ENCODE measurements at places on chromosomes 12 and 14.

GRCh38 chr14:94615823-94616570 is 3.8 kb downstream of the SERPINA3 start:
- no peak for DNase-seq

- no peak for DNase-seq
Observed at GRCh38 chr14:99865408-99865807, 72.2 kb downstream of the EML1 start.

DNA sequence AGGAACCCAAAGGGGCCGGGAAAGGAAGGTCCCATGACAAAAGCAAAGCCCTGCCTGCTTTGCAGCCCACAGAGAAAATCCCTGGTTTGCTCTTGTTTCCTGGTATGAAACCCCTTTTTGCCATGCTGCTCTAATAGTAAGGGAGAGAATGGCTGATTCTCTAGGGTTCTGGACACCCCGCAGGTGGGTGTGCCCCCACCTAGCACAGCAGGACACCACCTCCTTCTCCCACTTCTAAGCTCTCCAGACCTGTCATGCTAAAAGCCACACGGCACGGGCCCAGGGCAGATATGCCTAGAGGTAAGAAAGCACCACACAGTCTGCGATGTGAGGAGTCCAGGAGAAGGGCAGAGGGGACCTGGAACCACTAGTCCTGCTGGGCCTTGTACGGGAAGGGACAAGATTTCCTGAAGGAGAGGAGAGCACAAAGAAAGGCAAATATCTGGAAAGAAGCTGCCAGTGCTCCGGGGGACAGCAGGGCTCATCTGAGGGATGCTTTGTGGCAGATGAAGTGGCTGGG is 113.3 kb downstream of the BCL11B start:
- no peak for DNase-seq

DNA sequence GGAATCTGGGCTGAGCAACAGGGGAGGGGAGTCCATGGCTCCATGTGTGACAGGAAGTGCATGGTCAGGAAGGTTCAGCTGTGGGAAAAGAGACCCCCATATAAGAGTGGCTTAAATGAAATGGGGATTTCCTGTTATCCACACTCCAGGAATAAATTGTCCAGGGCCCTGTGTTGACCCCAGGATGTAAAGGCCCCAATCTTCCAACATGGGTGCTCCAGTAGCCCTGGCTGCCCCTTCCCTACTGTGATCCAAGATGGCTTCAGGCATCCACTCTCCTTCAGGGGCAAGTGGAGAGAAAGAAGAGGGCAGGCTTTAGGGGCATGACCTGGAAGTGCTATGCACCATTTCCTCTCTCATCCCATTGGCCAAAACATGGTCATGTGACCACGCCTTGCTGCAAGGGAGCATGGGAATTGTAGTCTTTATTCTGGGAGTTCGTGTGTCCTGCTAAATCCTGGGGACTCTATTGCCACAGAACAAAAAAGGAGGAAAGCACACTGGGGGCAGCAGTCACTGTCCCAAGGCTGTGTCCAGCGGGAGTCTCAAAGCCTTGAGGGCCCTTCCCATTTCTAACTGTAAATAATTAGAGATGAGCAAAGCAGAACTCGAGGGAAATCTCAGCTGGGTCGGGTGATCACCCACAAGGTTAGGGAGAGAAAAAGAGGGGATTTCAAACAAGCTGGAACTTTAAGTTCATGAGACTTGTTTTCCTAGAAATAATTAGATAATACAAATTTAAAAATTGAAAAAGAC is 289.2 kb downstream of the ADGRD1 start:
- no peak for DNase-seq

DNA sequence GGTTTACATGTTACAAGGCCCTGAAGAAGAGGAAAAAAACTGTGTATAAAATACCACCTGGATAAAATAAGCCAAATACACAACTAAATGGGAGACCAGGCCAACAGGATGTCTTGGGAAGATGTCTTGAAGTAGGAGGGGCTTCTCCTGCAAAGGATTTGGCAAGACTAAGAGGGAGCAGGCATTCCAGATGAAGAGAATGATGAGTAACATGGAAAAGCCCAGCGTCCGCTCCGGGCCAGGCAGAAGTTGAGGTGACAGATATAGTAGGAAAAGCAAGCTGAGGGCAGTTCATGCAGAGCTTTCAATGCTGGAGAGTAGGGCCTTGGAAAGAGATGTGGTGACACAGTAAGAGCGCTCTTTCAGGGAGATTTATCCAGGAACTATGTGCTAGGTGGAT is 16.1 kb upstream of the EIF4B start:
- no peak for DNase-seq

DNA sequence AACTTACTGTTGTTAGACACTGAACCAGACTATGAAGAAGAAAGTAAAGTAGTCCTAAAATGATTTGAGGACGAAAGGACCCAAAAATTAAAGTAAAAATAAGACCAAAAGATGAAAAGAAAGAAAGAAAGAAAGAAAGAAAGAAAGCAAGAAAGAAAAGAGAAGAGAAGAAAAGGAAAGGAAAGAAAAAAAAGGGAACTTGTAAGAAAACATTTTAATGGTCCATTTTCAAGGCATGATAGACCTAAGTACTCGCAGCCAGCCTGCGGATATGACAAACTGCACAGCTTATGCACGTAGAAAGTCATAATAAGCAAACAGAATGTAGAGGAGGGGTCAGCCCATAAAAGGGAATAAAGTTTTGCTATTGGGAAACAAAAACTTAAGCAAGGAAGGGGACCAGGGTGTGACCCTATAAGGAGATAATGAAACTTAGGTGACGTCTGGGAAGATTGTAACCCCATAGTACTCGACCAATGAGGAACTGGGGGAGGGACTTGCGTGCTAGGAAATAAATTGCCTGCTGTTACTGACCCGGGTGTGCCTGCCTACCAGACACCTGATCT is 59.7 kb downstream of the APOBEC1 start:
- peak; percentile 28 for DNase-seq

DNA sequence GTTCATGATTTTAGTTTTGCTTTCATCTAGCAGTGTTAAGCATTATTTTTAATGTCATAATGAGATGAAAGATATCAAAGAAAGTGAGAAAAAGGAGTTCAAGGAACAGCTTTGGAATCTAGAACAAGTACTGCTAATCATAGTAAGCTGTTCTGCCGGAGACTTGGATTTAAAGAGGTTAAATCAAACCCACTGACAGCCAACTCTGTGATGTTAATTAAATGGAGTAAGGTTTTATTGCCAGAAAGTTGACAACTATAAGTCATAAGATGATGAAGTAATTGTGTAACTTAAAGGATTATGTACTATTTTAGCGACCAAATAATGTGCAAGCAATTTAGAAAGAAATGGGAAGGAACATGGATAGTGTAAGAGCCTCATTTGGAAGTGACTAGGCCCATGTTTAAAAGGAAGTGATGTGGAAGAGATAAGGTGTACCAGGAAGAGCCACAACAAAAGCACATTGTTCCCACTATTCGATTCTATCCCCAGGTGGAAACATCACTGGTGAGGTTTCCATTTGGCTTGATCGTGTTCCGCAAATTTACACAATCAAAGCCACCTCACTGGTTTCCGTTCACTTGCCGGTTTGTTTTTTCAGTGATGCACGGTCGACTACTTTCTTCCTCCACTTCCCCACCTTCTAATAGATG is 388.5 kb downstream of the PAWR start:
- DNase-seq: no peak

DNA sequence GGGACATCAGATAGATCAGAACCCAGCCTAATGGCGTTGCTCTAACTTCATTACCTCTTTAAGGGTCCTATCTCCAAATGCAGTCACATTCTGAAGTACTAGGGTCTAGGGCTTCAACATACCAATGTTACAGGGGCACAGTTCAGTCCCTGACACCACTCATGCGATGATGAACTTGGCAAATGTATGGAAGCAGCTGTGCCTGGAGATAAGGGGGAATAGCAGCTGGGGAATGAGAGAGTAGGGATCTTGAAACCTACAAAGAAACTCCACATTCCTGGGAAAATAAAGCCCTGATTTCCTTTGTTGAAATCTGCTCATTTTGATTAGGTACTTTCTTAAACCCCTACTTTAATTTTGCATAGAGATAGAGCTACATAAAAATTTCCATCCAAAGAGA is 20.5 kb upstream of the TMCC3 start:
- DNase-seq: no peak

Data from CD14-positive monocyte (primary cell).